ENCODE measurements at places on chromosomes 6 and 20. TPM values are rescaled to one million over a fixed set of nuclear protein-coding genes. Genes with fewer than 3 reads are reported as not detected.

DNA sequence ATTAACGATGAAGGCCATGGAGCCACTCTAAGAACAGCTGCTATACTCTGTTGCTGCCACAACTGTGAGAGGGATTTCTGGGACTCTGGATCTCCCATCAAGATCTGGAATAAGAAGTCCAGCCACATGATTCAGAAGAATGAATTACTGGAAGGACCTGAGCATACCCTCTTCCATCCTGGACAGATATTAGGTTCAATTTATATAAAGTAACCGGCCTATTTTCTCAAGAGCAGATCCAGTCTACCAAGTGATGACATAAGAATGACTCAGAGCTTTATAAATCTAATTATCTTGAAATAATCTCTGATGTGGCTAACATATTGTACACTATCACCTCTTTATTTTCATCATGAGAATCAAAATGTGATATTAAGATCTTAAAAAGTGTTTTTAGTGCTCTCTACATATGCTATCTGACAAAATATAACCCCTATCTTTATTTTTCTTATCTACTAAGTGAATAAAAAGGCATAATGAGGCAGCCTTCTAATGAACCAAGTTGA is 45.1 kb downstream of the COL9A1 start:
- DNase-seq, result no peak

DNA sequence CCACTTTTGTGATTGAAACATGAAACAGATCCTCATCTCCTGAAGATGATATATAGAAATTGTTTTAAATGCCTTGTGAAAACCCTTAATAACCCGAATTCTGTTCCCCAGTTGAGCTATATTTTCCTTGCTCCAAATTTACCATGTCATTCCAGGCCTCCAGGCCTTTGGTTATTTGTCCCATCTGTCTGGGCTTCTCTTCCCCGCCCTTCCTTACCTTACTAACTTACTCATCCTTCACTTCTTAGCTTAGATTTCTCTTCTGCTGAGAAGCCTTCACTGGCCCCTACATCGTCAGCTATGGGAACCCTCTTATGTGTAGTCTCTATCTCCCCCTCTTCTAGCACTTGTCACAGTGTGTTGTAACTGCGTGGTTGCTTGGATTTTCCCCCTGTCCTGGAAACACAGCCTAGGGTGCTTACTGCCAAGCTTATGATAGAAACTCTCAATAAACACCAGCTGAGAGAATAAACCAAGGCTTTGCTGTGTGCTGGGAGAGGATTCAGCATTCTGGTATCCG is 68.6 kb downstream of the SGK1 start:
- no peak for DNase-seq

- DNase-seq, result no peak
These were observed 8.6 kb upstream of the CARMIL1 start for GRCh38 chr6:25270559-25270958.

CRIP3 gene
- total RNA-seq, result not detected

GRCh38 chr6:3841066-3841454 is 8.1 kb upstream of the FAM50B start:
- DNase-seq, result no peak

CCN6 gene
- total RNA-seq, result not detected

- DNase-seq, result peak; percentile 94
These were observed 23.1 kb downstream of the PSMG4 start for GRCh38 chr6:3281631-3282475.
